Activated naive CD8-positive, alpha-beta T cell treated with anti-CD3 and anti-CD28 coated beads, Interleukin-2, amount 50 U/mL, for 16 hours (primary cell): ENCODE measurements at places on chromosomes 4 and X.

DNA sequence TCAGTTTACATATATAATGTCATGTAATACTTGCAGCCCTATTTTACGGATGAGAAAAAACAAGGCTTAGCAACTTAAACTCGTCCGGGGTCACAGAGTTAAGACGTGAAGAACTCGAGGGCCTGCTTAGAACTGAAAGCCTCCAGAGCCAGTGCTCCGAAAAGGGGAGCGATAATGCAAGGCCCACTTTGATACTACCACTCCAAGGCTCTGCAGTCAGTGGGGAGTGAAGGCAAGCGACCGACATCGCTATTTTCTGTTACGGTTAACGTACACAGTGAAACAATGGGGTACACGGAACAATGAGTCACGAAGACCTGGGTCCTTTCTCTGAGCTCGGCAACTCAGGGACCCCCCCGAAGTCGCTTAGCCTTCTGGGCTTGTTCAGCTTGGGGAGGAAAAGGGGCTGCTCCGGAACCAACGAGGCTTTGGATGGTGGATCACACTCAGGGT, 965 bp downstream of the PPA2 start:
- peak; percentile 17 for DNase-seq

DNA sequence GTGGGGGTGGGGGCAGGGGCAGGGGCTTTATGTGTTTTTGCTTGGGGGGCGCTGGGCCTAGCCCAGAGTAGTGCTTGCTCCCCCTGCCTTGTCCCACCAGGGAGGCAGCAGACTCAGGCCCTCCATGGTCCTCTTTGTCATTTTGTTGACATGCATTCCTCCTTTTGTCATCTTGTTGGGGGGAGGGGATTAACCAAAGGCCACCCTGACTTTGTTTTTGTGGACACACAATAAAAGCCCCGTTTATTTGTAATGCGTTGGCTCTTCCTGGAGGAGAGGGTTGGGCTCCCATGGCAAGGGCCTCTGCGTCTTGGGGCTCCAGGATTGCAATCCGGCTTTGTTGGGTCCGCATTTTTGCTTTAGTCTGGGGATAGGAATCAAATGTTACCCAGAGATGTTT, 2.2 kb downstream of the EMD start:
- DNase-seq, result no peak

DNA sequence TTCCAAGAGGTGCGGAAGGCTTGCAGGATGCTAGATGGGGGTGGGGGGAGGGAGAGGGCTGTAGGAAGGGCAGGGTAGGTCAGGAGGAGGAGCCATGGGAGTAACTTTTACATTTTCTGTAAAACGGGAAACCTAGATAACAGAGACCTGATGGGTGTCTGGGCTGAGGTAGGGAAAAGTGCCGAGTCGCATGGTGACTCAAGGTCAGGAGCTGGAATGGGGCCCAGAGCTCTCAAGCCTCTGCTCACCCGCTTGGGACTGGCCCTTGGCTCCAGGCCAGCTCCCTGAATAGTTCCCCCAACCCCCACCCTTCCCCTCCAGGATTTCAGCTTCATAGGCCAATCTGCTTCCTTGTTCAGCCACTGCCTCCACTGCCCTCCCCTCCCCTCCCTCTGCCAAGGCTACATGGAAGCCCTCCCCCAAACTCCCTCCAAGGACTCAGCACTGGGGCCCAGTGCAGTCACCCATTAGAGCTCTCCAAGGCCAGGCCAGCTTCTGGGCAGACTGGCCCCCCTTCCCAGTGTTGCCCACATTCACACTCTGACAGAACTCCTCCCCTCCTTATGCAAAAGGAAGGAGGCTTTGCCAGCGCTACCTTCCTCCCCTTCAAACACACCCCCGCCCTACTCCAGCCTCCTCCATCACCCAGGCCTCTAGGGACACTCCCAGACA, 43.6 kb downstream of the TSC22D3 start:
- DNase-seq, result no peak

DNA sequence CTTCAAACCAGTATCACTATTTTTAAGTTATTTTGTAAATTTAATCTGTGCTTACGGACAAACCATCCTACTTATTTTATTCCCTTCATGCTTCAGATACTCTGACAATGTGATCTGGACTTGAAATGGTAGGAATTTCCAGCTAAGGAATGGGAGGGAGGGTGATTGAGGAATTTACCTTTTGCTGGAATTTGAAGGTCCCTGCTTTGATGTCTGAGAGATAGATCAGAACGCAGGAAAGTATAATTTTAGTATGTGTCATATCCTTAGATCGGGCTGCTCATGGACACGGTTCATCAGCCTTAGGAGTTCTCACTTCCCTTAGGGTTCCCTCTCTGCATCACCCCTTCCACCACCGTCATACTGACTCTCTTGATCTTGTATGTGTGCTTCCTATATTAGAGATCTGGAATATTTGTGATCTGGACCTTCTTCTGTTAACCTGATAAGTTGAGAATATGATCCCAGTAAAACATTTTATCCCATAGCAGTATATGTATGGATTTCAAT, 16.8 kb downstream of the OCRL start:
- DNase-seq, result no peak

DNA sequence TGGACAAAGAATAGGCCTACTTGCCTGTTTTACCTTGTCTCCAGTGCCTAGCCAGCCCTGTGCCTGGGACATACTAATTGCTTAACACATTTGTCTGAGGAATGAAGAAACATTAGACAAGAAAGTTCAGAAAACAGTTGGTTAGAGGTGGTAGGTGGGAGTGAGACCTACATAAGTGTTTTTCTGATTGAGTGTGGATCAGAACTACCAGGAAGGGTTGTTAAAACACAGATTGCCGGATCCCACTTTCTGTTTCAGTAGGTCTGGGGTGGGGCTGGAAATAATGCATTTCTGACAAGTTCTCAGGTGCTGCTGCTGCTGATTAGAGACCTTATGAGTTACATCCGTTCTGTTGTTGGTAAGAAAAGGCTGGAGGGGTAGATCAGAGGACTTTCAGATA, 5.7 kb upstream of the JADE1 start:
- no peak for DNase-seq
